ENCODE measurements at places on chromosomes 16 and 17.
A peak's percentile ranks its signal among the peaks of the same experiment; 100 is the strongest.

DNA sequence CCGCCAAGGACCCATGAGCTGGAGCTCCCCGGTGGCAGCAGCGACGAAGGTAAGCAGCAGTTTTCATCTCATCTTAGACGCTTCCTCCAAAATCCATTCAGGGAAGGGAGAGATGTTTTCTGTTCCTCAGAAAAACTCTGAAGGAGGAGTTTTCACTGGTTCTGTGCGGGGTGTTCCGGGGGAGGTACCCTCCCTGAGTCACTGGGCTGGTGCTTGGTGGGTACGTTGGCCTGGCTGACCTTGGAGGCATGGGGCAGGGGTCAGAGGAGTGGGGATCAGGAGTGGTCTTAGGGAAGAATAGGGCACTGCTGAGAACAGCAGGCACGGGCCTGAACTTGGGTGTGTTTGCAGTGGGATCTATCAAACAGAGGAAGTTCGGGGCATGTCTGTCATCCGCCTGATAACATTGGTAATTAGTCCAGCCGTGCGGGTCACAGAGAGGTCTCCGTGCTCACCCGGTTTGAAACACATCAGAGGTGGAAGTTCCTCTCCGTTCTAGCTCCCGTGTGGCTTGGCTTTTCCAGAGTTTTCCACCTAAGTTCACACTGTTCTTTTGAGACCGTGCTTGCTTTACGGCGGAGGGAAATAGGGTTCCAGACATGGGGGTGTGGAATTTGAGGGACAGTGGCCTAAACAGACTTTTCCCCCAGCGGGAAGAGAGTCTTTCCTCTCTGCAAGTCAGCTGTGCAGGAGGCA, 59.6 kb upstream of the CIBAR2 start:
- peaks cover 60% of the 10 kb centered on the region for H3K4me1 ChIP-seq
- peak overlapping the region; percentile 93 for H3K27ac ChIP-seq
- no peaks in the 10 kb centered on the region for H3K27me3 ChIP-seq
- DNase-seq: peak; percentile 93
- peak overlapping the region; percentile 39 for H3K4me3 ChIP-seq

- H3K27ac ChIP-seq: no peak overlapping the region
- DNase-seq: no peak
- peaks cover 16% of the 10 kb centered on the region for H3K4me1 ChIP-seq
- H3K36me3 ChIP-seq: no peaks in the 10 kb centered on the region
- no peaks in the 10 kb centered on the region for H3K27me3 ChIP-seq
These were observed 1.6 kb downstream of the ZFHX3 start for GRCh38 chr16:73046202-73046848.

DNA sequence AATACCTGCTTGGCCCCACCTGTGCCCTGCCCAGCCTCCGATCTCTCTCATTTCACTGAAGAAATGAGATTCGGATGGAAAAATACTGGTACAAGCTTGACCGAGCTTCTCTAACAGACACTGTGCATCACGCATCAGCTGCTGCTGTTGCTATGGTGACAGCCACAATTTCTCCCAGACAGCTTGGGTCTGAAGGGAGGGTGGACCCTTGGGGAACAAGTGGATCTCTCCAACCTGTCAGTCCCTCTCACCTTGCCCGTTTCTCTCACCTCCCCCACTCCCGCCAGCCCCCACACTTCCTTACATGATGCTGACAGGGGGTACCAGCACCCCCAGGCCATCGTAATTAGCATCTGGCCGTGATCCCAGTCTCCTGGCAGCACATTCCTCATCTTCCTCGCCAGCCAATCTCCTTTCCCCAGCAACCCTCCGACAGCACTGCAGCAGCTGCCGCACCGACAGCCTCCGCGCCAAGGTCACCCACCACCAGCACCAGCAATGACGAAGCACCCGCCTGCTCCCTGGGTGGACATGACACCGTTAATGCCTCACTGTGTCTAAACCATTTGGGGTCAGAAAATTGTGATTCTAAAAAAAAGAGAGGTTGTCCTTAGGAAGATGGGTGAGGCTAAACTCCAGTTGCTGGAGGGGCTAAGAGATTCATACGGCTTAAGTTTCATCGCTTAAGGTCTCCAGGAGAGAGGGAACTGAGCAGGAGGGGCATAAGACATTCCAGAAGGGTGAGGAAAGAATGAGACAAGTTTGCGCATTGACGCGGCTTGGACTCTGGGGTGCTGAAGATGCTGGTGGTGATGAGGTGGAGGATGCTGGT, 58.6 kb upstream of the TNRC6A start:
- H3K4me3 ChIP-seq: no peak overlapping the region
- H3K27ac ChIP-seq: no peak overlapping the region
- no peaks in the 10 kb centered on the region for H3K27me3 ChIP-seq
- no peaks in the 10 kb centered on the region for H3K36me3 ChIP-seq

DNA sequence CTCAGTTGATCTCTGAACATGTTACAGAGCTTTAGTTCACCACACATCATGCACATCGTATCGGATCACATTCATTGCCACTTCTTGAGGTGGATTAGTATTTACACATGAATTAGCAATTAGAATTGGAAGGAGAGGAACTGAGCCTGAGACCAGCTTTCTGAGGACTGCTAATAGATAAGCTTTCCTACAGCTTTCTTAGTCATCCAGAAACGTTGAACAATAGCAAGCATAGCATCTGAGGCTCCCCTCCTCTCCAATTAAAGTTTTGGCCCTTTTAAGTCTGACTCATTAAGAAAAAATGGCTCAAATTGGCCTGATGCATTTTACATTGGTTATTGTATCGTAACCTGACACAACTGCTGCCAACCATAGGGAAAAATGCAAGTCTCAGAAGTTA, 1130.4 kb downstream of the CDH8 start:
- no peak overlapping the region for H3K27ac ChIP-seq
- no peaks in the 10 kb centered on the region for H3K36me3 ChIP-seq
- DNase-seq: no peak
- H3K4me1 ChIP-seq: no peaks in the 10 kb centered on the region
- H3K4me3 ChIP-seq: no peak overlapping the region
